Activated naive CD4-positive, alpha-beta T cell treated with Interleukin-2 at 50 U/mL for 16 hours (primary cell): ENCODE measurements at places on chromosomes 12 and 14.

GRCh38 chr14:99296517-99296916 is 24.5 kb upstream of the BCL11B start:
- DNase-seq, result no peak

DNA sequence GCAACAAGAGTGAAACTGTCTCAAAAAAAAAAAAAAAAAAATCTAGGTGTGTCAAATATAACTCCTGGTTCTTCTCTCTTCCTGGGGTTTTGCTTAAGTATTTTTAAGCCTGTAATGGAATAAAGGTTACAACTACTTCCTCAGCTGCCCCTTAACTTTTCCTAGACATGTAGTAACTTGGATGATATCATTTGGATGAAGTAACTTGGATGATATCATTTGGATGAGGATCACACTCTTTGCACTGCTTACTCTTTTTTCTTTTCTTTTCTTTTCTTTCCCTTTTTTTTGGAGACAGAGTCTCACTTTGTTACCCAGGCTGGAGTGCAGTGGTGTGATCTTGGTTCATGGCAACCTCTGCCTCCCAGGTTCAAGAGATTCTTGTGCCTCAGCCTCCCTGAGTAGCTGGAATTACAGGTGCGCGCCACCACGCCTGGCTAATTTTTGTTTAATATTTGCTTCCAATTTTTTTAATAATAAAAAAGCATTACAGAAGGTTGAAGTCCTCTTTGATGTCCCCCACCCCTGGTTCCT is 775 bp upstream of the FAM186A start:
- no peak for DNase-seq

GRCh38 chr12:130461839-130462557 is 124.3 kb downstream of the PIWIL1 start:
- DNase-seq, result no peak

DNA sequence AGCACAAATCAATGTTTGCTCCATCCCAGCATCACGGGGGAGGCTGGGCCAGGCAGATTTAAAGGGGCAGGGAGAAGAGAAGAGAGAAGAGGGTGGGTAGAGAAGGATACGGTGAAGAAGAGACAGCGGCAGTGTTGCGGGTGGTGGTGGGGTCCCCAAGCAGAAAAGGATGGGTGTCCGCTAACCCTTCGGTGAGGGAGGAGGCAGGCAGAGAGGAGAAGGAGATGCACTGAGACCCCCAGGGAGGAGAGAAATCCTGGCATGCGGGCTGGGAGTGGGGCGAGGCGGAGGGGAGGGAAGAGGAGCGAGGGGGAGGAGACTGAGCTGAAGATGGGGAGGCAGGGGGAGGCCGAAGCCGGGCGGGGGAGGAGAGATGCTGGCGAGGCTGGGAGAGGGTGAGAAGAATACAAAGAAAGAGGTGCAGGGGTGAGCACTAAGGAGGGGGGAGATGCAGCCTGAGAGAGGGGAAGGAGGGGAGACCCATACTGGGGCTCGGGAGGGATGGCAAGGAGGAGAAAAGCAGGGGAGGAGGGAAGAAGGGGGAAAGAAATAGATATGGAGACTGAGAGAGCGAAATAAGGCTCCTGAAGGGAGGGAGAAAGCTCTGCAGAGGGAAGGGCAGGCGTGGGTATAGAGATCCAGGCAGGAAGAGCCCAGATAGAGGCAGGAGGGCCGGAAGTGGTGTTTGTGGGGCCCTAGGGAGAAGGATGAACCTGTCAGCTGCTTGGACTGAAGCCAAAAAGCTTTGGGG is at the start of gene JPH4:
JPH4 (minus strand) TSS at position 231 of the 751 bp plus-strand sequence. CDS start 1,337 bp downstream, outside the sequence.
- no peak for DNase-seq

GRCh38 chr12:7090222-7090998 is 1.8 kb downstream of the C1R start:
- DNase-seq, result no peak
